ENCODE measurements at places on chromosomes 5 and 9.

- no peak for DNase-seq
These were observed 7.2 kb downstream of the PLK2 start for GRCh38 chr5:58452566-58453258.

DNA sequence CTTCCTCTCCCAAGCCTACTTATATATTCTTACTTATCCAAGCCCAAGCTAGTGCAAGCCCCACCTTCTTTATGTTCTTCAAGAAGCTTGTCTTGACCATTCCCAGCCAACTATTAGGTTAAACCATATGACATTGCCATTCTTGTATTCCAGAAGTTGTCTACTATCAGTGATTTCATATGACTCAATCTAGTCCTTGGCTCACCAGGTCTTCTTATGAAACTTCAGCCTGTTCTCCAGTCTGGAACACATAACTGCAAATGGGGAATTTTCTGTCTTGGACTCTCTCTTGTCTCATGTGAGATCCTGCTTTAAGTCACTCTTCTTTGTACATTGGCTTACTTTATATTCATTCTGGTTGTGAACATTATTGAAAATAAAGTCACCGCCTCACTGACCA lies 130.7 kb downstream of the TTLL11 start:
- DNase-seq, result no peak

DNA sequence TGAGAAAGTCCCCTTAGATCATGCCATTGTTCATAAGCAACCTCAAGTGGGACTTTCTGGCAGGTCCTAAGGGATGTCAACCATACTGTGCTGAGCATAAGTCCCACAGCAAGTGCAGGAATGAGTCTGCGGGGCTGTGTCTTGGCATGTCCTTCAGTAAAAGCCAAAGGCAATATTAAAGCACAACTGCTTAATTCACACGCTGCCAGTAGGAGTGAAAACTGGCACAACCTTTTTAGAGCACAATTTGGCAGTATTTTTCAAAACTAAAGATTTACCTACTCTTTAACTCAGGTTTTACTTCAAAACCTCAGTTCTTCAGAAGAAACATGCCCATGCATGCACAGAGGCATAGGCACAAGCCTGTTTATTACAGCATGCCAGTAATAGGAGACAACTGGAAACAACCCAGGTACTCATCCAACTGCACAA lies 24.4 kb upstream of the SMAD5 start:
- no peak for DNase-seq

DNA sequence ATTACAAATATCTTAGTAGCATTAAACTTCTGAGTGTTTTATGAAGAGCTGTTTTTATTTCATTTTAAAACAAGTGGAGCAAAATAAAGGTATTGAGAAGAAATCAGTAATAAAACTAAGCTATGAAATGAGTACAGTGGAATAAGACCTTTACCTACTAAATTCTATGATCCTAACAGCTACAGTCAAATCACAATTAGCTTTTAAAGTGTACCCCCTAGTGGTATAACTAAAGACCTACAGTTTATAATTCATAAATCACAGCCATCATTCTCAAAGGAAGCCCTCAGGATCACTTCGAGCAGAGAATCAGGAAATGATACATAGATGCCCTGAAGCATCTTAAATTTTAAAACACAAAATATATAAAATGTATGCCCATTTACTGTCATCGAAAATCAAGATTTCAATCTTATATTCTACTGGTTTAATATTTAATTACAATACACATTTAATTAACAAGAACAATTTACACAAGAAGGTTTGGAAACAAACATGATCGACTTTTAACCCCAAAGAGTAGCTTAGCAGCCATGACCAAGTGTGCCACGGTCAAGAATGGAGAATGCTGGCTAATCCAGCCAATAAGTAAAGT lies 12.3 kb downstream of the CCNH start:
- DNase-seq, result no peak

DNA sequence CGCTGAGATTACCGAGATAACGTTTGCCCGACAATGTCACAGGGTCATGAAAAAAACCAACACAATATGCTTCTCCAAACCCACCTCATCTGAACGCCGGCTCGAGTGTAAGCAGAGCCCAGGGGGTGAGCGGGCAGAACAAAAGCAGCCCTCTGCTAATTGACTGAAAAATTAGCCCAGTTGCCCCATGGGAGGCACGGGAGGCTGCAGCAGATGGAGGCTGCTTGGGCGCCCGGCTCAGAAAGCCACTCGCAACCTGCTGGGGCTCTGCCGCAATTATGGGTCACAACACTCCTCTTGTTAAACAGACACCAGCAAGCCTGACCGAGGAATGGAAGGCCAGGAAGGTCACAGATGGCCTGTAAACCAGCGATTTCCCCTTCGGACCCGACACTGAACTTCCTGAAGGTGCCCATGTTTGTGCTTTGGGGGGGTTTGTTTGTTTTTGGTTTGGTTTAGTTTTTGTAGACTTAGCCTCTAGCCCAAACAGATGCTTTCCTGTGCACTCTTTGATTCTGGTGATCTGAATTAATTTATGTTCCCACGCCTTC lies 104.6 kb upstream of the IRX1 start:
- no peak for DNase-seq

- DNase-seq, result no peak
These were observed 1.6 kb upstream of the CD274 start for GRCh38 chr9:5448461-5449435.

GRCh38 chr9:128845186-128845931 lies 15.8 kb upstream of the SPOUT1 start:
- no peak for DNase-seq
